ENCODE measurements at places on chromosomes 3 and 15.

GRCh38 chr3:194328053-194328657 lies 23.0 kb downstream of the CPN2 start:
- DNase-seq, result no peak

DNA sequence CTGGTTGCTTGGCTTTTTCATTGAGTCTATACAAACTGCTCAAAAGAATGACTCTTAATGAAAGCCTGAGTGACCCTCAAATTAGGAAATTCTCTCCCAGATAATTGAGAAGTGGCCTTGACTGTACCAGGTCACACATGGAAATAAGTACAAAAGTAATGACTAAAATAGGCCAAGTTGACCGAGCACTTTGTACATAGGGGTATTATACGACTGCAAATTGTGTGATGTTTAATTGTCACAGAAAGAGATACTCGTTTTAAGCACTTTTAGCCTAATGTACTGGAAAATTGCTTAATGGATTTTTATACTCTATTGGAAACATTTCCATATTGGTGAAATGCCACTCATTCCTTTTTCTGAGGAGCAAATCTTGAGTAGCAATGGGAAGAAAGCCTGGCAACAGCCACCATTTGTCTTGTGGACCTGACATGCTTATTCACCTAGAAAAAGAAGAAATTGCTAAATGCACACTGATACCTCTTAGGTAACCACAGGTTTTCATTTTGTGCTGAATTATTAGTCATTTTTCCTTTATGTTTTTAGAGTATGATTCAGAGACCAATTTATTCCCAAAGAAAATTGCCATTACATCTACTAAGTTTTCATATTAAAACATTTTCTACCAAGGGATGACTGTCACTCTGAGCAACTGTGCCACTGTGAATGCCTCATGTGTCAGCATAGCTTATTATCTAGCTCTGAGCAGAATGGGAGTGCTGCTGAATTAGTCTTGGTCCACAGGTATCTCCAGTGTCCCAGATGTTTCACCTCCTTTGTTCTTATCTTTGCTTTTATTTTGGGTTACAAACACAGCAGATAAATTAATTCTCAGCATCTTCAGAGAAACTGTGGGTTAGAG lies 8.9 kb upstream of the PXK start:
- DNase-seq, result no peak

GRCh38 chr3:189320511-189320910 lies 148.7 kb downstream of the TPRG1 start:
- no peak for DNase-seq

GRCh38 chr15:42071717-42072116 lies 22.6 kb downstream of the PLA2G4D start:
- DNase-seq, result no peak

DNA sequence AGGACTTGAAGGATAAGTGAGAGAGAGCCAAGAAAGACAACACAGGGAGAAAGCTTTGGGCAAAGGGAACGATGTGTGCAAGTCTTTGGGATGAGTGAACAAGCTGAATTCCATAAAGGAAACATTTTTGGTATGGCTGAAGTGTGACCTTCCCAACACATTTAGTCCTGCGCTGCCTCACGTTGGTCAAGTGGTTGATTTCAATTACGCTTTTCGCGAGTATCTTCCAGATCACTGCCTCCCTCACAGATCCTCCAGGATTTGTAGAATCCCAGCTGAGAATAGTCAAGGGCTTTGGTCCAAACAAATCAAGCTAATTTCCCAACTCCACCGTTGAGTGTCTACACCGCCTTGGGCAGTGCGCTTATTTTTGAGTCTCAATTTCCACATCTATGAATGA lies 338.4 kb upstream of the ADAMTS9 start:
- no peak for DNase-seq

Measured in stimulated activated CD4-positive, alpha-beta T cell treated with anti-CD3 and anti-CD28 coated beads, TNF-alpha, amount 100 ng/mL, for 24 hours (primary cell).